Urothelium cell line (cell line): ENCODE measurements at places on chromosomes 1 and 21.

GRCh38 chr1:11473491-11474034 lies 5.4 kb upstream of the DISP3 start:
- peak; percentile 51 for DNase-seq

DNA sequence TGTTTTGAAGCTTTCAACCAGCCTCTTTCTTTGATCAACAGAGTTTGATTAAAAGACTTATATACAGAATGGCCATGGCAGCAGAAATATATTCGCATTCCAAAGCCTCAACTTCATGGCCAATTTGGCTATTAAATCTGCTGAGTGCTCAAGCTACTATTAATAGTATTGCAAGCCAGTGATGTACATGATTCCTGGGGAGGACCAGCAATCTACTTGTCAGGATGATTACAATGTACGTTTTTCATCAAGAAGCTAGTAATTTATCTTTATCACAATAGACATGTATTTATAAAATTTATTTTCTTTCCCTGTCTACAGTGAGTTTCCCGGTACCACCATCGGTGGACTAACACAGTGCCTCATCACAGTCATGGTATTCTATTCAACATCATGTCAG lies 515.5 kb downstream of the AMY1C start:
- DNase-seq = no peak

DNA sequence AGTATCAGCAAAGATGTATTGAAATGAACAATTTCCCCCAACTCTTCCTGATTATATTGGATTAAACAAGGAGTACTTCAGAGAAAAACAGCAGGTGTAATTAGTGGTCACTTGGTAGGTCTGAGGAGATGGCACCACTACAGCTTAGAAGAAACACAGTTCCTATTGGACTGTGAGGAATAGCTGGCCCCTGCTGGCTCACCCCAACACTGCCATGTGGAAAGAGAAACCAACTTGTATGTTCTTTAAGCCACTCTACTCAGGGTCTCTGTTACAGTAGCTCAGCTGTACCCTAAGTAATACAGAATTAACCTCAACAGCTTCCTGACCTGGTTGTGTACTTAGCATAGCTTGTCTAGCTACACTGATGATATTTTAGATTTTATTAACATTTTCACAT lies 26.5 kb upstream of the MTR start:
- DNase-seq = no peak

GRCh38 chr21:29181799-29182470 lies 51.5 kb downstream of the MAP3K7CL start:
- peak; percentile 87 for DNase-seq

DNA sequence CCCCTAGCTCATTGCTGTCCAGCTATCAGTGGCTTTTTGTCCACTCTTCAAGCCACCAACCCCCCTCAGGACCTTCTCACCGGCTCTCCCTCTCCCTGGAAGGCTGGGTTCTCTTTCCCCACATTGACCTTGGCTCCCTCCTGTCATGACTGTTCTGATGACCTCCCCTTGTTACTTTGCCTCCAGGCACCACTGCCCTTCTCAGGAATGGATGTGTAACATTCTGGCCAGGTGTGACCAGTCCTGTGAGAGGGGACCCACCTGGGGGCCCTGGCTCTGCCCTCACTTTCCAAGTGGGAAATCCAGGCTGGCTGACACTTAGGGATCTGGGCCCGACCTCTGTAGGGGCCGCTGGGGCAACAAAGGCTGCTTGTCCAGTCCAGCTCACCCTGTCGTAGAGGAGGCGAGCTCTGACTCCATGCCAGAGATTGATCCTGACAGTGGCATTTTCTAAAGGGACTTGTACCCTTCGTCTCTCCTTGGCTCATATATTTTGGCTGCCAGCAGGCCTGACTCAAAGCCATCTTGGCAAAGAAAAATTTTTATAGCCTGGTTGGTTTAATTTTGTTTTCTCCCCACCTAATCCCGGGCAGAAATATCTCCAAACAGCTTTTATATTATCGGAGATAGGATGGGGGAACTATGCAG lies 37.9 kb upstream of the USP24 start:
- DNase-seq = no peak

DNA sequence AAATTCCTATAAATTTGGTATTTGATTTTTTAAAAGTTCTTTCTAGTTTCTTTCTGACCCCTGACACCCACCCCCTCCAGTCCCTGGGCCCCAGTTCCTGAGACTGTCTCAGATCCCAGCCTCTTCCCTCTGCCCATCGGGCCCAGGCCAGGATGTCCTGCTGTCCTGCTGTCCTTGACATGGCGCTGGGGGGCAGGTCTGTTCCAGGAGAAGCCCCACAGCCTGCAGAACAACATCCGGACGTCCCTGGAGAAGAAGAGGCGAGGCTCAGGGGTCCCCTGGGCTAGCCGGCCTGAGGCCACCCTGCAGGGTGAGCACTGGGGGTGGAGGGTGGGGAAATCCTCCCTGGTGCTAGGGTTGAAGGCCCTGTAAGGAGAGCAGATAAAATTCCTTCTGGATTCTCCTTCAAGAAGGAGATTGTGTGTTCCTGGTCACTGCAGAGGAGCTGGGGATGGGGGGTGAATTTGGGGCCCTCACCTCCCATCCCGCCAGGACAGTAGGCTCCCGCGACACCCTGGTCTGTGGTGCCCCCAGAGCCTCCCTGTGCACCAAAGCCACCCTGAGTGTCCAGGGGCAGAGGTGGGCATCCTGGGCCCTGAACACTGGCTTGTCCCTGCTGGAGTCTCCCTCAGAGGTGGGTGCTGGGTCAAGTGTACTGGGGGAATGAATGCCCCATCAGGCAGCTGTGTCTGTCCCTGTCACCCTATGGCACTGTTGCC lies 45.0 kb downstream of the DISP3 start:
- no peak for DNase-seq

DNA sequence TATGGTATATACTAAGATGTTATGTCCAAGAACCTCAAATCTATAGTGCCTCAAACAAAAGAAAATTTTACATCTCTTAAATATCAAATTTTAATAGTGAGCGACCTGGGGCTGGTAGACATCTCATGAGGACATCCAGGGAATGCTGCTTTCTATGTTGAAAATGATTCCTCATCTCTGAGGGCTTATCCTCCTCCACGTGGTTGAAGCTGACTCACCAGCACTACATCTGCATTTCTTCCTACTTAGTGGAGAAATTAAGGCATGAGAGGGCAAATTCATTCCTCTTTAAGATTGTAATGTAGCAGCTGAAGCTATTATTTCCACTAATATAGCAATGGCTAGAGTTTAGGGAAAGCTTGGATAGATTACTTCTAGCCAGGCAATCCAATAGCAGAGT lies 529.5 kb downstream of the COL11A1 start:
- DNase-seq = no peak

- DNase-seq = no peak
These were observed 726 bp downstream of the TACSTD2 start for GRCh38 chr1:58576325-58576726.

DNA sequence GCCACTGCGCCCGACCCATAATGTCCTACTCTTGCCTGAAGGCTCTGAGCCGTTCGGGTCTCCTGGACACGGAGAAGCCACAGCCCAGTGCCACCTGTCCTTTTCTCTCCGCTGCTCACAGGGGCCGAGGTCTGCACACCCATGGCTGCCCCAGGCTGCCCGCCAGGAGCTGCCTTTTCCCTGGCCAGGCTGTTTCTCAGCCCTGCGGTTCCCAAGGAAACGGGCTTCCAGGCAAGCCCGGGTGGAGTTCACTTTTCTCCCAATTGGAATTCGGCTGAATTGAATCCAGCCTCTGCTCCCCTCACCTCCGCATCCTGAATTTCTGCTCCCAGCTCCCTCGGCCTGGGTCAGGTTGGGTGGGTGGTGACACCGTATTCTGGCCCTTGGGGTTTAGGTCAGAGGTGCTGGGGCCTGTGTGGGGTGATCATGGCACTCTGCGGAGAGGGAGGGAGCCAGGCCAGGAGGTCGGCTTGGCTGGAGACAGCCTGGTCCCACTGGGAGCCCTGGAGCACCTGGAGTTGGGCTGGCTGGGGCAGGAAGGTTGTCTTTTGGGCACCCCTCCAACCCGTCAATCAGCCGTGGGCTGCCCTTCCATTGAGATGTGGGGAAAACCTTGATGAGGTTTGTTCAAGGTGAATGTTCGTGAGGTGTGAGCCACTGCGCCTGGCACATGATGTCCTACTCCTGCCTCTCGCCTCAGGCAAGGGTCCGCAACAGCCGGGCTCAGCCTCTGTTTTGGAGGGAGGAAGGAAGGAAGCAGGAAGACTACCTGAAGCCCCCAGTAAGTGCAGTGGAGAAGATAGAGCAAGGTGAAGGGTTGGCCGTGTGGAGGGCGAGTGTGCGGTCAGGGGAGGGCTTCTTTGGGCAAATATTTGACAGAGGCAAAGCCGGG lies 25.1 kb downstream of the RRP1 start:
- no peak for DNase-seq

- no peak for DNase-seq
These were observed 93.9 kb upstream of the ADGRL2 start for GRCh38 chr1:81706650-81707435.

GRCh38 chr1:11804666-11805421 lies 920 bp downstream of the MTHFR start:
- DNase-seq = peak; percentile 38

DNA sequence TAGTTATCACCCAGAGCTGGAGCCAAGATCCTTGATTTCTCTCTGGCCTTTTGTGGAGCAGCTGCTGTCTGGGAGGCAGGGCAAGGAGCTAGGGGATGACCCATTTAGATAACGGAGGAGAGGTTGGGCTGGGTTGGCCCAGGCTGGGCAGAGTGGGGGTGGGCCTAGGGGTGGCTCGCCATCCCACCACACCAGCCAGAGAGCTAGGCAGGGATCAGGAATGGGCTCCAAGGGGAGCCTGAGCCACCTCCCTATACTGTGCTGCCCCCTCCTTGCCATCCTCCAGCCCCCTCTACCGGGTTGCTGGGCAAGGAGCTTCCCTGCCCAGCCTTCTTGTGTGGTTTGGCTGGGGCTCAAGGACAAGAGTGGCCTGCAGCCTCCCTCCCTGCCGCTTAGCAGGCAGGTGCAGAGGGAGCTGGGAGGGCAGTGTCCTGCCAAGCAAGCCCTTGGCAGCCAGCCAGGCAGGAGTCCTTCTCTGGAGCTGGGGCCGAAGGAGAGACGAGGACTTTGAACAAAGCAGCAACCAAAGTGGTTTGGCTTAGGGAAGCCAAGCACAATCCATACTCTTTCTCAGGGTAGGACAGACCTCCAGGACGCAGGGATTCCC lies 4.1 kb downstream of the NUAK2 start:
- DNase-seq = peak; percentile 78

- no peak for DNase-seq
These were observed 183.5 kb downstream of the PATJ start for GRCh38 chr1:61925591-61926298.

DNA sequence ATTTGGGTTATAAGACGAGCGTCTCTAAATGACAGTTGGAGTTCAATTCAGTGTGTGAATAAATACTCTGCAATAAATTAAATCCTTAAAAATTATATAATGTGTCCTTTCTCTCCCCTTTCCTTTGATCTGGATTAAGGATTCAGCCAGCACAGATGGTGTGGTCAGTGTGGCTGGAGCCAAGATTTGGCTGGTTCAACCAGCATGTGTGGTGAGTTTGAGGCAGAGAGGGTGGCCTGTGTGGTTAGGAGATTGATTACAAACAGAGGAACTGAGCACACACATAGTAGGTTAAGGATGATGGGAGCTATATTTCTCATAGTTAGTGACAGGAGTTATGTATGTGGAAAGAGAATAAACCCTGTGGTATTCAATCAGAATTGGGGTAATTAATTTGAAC lies 14.2 kb upstream of the AMIGO1 start:
- no peak for DNase-seq
